ENCODE measurements at places on chromosomes 2 and 18.

DNA sequence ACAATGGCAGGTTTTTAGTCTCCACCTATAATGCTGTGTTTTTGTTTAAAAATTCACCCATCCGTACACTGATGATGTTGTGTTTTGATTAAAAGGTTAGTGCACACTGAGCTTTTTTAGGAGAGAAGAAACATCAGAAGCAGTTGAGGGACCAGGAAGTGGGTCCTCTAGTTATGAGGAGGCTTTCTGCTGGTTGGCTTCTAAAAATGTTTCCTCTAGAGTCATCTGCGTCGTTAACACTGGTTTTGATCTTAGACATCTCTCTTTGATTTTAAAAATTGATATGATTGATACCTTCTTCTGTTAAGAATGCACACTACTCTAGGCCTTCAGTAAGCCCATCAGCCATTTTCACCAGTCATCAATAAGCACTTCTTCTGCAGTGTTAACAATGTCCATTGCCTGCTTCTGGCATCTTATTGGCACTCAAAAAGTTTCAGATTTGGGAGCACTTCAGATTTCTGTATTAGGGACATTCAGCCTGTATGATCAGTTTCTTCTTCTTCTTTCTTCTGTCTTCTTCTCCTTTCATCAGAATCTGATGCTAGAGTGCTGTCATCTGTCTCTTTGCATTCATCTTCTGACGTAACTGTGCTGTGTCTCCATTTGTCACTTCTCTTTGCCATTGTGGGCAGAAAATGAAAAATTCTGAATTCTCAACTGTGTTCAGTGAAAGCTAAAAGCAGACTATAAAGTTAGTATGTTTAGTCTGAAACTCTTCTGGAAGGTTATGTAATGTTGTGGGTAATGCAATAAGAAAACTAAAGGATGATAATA, 56.3 kb downstream of the PHLPP1 start:
- DNase-seq: no peak

DNA sequence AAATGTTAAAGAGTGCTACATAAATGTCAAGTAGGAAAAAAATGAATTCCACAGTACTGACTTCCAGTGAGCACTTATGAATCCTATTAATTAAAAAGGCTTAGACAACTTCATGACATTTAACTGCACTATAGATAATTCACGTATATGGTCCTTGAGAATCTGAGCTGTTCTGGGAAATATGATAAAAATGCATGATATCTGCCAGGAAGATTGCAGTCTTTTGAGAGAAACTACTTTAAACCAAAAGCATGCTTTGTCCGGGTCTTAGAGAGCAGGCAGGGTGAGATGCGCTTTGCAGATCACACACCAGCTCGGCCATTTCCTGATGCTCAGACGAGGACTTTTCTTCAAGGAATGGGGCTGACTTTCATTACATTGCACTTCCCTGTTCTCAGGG, 42.6 kb downstream of the CMPK2 start:
- no peak for DNase-seq

GRCh38 chr2:166404831-166405568, 29.3 kb upstream of the SCN9A start:
- DNase-seq: no peak

GRCh38 chr2:159808032-159808425, 10.0 kb upstream of the CD302 start:
- no peak for DNase-seq

DNA sequence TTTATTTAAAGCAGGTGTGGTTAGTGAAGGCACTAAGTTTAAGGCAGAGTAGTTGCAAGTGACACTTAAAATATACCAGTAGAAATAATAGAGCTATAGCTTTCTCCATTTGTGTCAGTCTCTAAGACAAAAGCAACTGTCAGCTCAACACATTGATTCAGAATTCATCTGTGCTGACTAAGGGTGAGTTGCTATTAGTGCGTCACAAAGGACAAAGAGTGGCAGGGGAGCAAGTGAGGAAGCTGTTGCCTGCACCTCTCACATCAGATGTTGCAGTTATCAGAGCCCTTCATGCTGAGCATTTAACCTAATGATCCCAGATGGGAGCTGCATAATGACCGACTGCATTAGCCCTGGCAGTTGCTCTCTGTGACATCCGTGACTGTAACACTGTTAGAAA, 138.6 kb downstream of the DTNA start:
- DNase-seq: no peak

DNA sequence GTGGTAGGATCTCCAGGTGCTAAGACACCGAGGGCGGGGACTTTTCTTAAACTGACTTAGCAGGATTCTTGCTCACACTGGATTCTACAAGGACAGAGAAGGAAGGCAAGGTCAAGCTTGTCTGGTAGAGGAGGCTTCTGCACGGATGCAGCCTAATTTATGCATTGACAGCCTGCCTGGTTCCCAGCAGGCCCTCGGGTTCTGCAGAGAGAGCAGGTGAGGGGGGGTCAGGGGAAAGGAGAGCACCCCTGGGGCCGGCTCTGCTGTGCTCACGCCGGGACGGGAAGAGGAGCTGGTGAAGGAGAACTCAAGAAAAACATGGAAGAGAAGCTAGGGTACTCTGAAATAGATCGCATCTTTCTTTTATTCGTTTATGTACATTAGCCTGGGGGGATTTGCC, 46.4 kb downstream of the ADI1 start:
- no peak for DNase-seq

- DNase-seq: no peak
Measured at GRCh38 chr2:12441750-12442475, 274.8 kb upstream of the TRIB2 start.

- DNase-seq: no peak
Measured at GRCh38 chr2:100673691-100674485, 111.1 kb downstream of the PDCL3 start.

DNA sequence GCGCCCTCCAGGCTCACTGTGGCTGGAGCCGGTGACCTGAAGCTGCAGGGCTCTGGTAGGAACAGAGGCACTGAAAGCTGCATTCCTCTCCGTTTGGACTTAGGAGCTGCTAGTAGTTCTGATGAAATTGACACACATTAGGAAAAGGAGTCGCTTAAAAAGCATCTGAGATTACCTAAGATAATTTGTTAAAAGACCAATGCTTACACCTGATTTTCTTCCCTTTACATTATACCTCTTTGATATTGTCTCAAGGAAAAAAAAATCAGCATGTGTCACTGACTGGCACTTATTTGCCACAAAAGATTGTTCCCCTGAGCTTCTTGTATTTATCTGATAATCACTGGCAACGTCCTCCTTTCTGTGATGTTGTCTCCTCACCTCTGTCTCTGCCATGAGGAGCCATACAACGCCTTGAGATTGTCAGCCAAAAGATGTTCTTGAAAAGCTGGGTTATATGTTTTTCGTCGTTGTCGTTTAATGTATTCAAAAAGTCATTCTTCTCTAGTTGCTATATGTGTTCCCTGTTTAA, 618 bp upstream of the CHN1 start:
- no peak for DNase-seq

DNA sequence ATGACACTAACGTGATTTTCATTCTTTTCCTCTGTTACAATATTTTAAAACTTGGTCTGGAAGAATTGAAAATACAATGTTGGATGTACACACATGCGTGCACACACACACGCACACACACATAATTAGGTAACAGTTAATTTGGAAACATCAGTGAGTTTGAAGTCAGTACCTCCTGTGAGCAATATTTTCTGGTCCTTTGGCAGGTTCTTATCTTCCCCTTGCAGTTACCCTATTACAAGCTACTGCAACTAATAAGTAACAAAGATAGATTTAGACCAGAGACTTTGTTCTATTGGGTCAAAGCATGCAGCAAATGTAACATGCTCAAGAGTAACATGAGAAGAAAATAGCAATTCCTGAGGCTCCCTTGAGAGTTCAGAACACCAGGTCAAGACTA, 73.3 kb downstream of the ZNF385B start:
- no peak for DNase-seq

- DNase-seq: peak; percentile 67
Measured at GRCh38 chr2:172427256-172427989, at the start of gene ITGA6. ITGA6 (plus strand) TSS chr2:172427586.

- no peak for DNase-seq
Measured at GRCh38 chr2:102014041-102014345, 22.2 kb downstream of the IL1R2 start.

DNA sequence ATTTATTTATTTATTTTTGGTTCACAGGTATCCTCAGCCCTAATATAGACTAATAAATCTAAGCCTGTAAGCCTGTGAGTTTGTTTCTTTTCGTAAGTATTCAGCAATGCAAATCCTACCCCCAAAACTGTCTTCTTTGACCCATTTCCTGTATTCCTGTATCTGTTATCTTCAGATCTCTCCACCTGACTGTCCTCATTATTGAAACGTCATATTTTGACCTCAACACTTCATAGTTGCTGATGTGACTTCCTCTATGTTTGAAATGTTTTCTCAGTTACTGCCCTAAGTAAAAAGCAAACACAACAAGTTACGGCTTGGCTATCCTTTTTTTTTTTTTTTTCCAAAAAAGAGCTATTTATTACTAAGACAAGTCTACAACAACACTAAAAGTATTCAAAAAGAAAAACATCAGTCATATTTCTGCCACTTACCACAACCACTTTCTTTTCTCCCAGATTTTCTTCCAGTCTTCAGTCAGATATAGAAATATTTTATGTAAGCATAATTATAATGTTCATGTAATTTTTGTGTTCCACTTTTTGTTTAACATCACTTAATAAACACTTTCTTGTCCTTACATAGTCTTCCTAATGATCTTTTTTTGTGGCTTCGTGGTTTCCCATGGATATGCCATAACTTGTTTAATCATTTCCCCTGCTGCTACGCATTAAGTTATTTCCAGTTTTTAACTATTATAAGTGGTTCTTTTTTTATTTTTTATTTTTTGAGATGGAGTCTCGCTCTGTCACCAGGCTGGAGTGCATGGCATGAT, 45.0 kb upstream of the EML4 start:
- DNase-seq: no peak

DNA sequence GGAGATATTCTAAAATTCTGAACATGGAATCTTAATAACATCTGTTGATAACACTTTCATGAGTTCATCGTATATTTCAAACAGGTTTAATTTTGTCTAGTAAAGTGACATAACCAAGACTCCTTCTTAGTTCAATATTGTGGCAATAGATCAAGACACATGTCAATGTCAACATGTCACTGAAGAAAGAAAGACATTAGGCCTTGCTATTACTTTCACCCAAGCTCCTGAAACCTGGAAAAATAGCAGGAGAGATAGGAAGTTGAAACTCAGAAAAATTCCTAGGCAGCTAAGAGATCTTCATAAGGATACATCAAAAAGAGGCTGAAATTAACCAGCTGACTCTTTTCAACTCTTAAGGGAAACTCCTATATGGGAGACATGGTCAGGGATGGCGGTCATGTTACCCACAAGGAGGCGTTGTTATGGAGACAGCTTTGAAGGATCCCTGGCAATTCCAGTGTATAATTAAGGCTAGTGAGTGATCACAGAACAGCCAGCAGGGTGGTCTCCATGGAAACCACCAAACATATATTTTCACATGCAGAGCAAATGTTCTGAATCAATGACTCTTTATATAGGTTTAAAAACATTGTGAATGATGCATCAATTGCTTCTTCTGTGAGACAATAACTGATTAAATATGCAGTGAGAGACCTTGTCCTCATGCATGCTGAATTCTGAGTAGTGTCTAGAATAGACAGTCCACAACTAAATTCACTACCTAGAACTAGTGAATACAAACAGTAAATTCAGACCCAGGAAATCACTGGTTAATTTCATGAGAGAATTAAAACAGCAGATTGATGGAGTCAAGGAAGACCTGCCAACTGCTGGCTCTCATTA, 115.3 kb upstream of the RIOK3 start:
- DNase-seq: no peak

- no peak for DNase-seq
Measured at GRCh38 chr2:10345813-10346212, 43.1 kb downstream of the HPCAL1 start.

GRCh38 chr18:26422472-26423162, 125.7 kb downstream of the KCTD1 start:
- no peak for DNase-seq
